Naive thymus-derived CD8-positive, alpha-beta T cell (primary cell): ENCODE measurements at places on chromosomes 3 and 15. TPM values are rescaled to one million over a fixed set of nuclear protein-coding genes. Genes with fewer than 3 reads are reported as not detected.
A peak's percentile ranks its signal among the peaks of the same experiment; 100 is the strongest.

The RTP3 gene
- not detected for polyA plus RNA-seq

- peaks cover 12% of the 10 kb centered on the region for H3K4me1 ChIP-seq
- no peaks in the 10 kb centered on the region for H3K27me3 ChIP-seq
- DNase-seq, result no peak
- H3K36me3 ChIP-seq, result no peaks in the 10 kb centered on the region
Measured at GRCh38 chr15:100650685-100651084, 48.3 kb downstream of the ASB7 start.

The RTP1 gene
- polyA plus RNA-seq, result not detected

The TNK2 gene
- polyA plus RNA-seq, result 1.3 TPM

DNA sequence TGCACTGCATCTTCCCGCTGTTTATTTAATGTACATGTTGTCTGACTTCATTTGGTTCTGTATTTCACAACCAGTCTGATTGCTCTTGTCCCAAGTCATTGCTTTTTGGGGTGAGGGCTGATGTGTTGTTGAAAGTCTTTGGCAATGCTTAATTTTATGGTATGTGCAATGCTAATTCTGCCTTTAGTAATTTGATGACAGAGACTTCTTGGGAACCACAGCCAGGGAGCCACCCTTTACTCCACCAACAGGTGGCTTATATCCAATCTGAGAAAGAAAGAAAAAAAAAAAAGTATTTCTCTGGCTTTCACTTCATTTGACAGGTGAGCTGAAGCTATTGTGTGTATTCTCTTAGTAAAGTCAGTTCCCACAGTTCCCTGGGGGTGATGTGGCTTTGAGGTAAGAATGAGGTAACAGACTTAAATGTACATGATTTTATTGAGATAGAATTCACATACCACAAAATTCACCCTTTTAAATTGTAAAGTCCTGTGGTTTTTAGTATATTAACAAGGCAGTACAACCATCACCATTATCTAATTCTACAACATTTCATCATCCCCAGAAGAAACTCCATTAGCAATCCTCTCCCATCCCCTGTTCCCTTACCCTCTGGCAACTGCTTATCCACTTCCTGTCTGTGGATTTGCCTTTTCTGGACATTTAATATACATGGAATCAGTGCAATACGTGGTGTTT is 97.3 kb downstream of the SLCO3A1 start:
- H3K27ac ChIP-seq, result no peak overlapping the region
- no peak for DNase-seq
- no peak overlapping the region for H3K4me3 ChIP-seq
- H3K27me3 ChIP-seq, result no peaks in the 10 kb centered on the region
- peaks cover 72% of the 10 kb centered on the region for H3K4me1 ChIP-seq

DNA sequence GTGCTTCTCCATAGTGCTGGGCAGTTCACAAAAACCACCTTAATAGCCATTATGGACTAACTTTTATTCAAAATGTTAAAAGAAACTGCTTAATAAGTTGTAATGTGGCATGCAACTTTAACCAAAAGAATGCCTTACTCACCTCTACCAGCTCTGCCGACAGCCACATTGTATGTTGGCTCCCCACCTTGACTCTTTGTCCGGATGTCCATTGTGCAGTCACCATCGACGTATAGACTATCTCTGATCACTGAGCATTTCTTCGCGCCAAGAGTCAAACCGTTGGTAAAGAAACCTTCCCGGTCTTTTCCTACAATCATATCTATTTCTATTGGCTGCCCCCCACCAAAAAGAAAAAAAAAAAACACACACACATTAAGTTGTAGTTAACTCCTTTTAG is 2.5 kb downstream of the PFN2 start:
- no peaks in the 10 kb centered on the region for H3K36me3 ChIP-seq
- H3K4me1 ChIP-seq, result peaks cover 20% of the 10 kb centered on the region
- no peak overlapping the region for H3K4me3 ChIP-seq
- peaks cover 17% of the 10 kb centered on the region for H3K27me3 ChIP-seq

The FSIP1 gene
- not detected for polyA plus RNA-seq

GRCh38 chr3:138062626-138063025 is 52.7 kb downstream of the CLDN18 start:
- DNase-seq, result no peak
- H3K4me1 ChIP-seq, result no peaks in the 10 kb centered on the region
- no peak overlapping the region for H3K27ac ChIP-seq

The SNURF gene
- 40.9 TPM for polyA plus RNA-seq

DNA sequence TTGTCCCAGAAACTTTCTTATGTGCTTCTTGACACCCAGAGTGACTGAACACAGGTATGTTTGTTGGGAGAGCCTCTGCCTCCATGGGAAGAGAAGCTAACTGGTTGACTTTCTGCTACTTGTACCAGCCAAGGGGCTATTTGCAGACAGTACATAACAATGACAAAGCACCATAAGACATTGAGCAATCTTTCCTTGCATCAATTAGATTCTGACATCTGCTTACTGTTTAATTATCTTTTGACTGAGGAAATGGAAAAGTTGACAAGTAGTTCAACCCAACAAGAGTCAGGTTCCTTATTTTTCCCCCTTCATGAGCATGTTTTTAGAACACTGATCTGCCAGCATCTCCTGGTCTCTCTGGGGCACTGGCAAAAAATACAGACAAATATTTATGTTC is 157.7 kb downstream of the RPLP1 start:
- H3K27me3 ChIP-seq, result no peaks in the 10 kb centered on the region
- DNase-seq, result no peak
- no peak overlapping the region for H3K4me3 ChIP-seq
- no peaks in the 10 kb centered on the region for H3K36me3 ChIP-seq
- peaks cover 15% of the 10 kb centered on the region for H3K4me1 ChIP-seq
- no peak overlapping the region for H3K27ac ChIP-seq

DNA sequence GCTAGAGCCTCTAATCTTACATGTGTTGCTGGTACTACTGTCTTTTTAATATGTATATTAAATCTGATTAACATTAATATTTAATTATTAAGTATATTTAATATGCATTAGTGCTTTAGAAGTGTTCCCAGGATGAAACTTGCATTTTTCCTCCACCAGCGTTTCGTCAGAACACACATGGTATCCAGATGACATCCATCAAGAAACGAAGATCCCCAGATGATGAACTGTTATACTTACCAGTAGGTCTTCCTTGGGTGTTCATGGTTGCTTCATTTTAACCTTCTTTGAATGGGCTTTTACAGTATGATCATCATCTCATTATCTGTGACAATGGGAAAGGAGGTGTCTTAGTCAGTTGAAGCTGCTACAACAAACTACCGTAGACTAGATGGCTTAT is 238.0 kb downstream of the TP63 start:
- no peaks in the 10 kb centered on the region for H3K36me3 ChIP-seq
- no peaks in the 10 kb centered on the region for H3K4me1 ChIP-seq
- H3K27me3 ChIP-seq, result no peaks in the 10 kb centered on the region
- no peak overlapping the region for H3K27ac ChIP-seq
- H3K4me3 ChIP-seq, result no peak overlapping the region

DNA sequence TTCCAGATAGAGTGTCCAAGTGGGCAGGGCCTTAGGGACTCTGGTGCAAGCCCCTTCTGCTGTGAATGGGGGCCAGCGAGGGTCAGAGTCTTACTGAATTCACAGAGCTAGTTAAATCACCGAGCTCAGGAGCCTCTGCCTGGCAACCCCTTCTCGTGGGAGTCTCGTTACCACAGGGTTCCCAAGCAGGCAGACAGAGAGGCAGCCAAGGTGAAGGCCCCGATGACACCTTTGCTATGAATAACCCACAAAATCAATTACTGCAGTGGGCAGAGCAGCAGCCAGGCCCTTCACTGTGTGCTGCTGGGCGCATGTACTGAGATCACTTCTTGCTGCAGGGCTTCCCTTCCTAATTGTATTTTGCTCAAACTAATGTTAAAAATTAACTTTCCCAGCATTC is 56.9 kb downstream of the SPSB4 start:
- H3K27ac ChIP-seq, result no peak overlapping the region
- no peaks in the 10 kb centered on the region for H3K36me3 ChIP-seq
- no peak overlapping the region for H3K4me3 ChIP-seq
- no peaks in the 10 kb centered on the region for H3K27me3 ChIP-seq

DNA sequence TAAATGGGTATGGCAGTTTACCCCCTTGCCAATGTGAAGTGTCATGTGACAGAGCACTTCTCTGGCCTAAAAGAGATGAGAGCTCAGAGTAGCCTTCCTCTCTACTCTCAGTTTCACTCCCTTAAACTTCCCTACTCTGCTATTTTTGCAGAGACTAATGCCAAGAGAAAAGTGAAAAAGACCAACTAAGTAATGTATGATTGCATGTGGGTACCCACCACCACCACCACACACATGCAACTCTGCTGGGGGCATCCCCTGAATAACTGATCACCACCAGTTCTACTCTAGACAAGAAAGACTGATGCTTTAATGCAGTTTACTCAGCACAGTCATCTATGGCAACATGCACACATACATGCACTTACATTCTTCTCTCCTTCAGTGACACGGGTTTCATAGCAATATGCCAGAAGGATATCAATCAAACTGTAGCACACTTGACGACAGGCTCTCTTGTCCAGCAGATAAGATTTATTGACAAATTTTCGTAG is 31.3 kb downstream of the SHQ1 start:
- no peaks in the 10 kb centered on the region for H3K27me3 ChIP-seq
- H3K36me3 ChIP-seq, result peaks cover 27% of the 10 kb centered on the region
- no peak for DNase-seq

The VPS8 gene
- 19.0 TPM for polyA plus RNA-seq

- peak overlapping the region; percentile 65 for H3K27ac ChIP-seq
- peak overlapping the region; percentile 76 for H3K4me3 ChIP-seq
- H3K4me1 ChIP-seq, result peaks cover 2% of the 10 kb centered on the region
- H3K36me3 ChIP-seq, result no peaks in the 10 kb centered on the region
- DNase-seq, result no peak
Measured at GRCh38 chr15:74364936-74365597, 2.4 kb downstream of the CYP11A1 start.

DNA sequence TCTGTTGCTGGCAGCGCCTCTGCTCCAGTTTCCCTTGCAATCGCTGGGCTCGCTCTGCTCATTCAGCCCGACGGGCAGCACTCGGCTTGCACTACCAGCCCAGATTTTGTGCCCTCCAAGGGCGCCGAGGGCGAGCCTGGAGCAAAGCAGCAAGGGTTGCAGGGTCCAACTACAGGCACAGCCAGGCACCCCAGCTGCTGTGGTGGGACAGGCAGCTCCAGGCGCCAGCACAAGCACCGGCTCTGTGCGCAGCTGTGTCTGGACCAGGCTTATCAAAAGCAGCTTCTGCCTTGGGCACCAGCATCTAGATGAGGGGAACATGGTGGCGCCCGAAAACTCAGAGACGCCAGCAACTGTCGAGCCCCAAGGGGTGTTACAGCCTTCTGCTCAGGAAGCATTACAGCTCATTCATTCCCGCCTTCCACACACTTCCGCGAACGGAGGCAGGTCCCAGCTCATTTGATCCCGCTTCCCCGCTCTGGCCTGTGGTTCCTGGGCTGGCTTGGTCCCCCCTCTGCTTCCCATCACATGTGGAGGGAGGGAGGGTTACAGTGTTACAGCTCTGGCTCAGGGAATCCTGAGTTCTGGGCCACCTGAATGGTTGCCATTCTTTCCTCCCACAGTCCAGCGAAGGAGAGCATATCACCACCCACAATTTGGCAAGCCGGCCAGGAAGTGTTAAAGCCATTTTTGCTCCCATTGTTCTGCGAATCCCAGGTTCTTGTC is 409.9 kb upstream of the ALCAM start:
- no peaks in the 10 kb centered on the region for H3K4me1 ChIP-seq
- H3K27ac ChIP-seq, result no peak overlapping the region
- no peaks in the 10 kb centered on the region for H3K36me3 ChIP-seq
- H3K27me3 ChIP-seq, result peaks cover 2% of the 10 kb centered on the region
- H3K4me3 ChIP-seq, result no peak overlapping the region

GRCh38 chr3:170529346-170529745 is 56.5 kb downstream of the SLC7A14 start:
- peaks cover 15% of the 10 kb centered on the region for H3K27me3 ChIP-seq
- no peaks in the 10 kb centered on the region for H3K36me3 ChIP-seq
- no peaks in the 10 kb centered on the region for H3K4me1 ChIP-seq
- H3K4me3 ChIP-seq, result no peak overlapping the region

- H3K27me3 ChIP-seq, result peaks cover 16% of the 10 kb centered on the region
- H3K4me3 ChIP-seq, result no peak overlapping the region
- no peak overlapping the region for H3K27ac ChIP-seq
- no peaks in the 10 kb centered on the region for H3K36me3 ChIP-seq
Measured at GRCh38 chr3:156433910-156434309, 121.0 kb downstream of the SSR3 start.

DNA sequence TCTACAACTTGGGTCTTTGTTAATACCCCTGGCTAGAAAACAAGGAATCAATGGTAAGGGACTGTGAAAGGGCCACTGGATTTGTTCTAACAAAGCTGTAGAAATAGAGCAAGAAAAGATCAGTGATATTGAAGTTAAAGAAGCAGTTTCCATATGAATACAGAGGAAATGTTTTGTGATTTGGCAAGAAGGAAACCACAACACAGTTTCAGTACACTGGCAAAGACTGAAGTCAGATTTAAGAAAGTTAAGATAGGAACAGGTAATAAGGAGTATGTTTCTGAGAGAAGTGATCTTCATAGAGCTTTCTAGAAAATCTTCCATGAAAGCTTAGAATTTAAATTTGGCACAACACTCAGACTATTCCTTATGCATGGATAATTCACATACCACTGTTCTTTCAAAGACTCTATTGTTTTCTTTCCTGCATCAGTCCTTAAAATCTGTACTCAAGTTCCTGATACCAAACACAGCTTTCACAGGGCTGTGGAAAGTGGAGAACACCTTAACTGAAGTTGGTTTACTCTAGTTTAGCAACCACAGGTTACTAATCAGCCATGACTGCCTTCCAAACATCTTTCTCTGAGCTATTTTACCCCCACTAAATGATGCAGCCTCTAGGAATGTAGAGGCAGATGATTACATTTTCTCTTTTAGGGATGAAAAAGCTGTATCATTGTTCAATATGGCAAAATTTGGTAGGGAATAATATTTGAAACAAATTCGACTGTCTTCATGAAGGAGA is 32.4 kb upstream of the ALCAM start:
- no peaks in the 10 kb centered on the region for H3K36me3 ChIP-seq
- H3K27me3 ChIP-seq, result peaks cover 16% of the 10 kb centered on the region
- no peak overlapping the region for H3K27ac ChIP-seq
- no peak for DNase-seq
